ENCODE measurements at places on chromosomes 13 and 19.

GRCh38 chr13:43206838-43207237 lies 183.5 kb downstream of the DNAJC15 start:
- DNase-seq = no peak

GRCh38 chr19:29708554-29709439 lies 6.3 kb downstream of the C19orf12 start:
- DNase-seq = no peak

- no peak for DNase-seq
Measured at GRCh38 chr19:41410336-41411054, 12.9 kb downstream of the BCKDHA start.

DNA sequence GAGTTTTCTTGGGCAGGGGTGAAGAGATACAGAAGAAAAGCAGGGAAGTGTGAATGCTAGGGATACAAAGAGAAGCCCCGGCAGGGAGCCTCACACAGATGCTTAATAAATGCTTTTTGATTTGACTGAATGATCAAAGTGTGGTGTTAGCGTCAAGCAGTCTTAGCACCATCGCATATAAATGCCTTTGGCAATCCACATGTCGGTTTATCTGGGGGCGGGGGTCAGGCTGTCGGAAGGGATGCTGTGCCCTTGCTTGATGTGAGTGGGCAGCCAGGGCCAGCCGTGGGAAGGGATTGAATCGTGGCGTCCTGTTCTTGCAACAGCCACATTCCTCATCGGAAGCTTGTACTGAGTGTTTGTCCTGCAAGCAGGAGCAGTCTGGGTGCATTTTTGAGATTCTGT lies 173.1 kb downstream of the LACC1 start:
- DNase-seq = no peak

- DNase-seq = no peak
Measured at GRCh38 chr19:54035215-54036178, 28.2 kb downstream of the VSTM1 start.

DNA sequence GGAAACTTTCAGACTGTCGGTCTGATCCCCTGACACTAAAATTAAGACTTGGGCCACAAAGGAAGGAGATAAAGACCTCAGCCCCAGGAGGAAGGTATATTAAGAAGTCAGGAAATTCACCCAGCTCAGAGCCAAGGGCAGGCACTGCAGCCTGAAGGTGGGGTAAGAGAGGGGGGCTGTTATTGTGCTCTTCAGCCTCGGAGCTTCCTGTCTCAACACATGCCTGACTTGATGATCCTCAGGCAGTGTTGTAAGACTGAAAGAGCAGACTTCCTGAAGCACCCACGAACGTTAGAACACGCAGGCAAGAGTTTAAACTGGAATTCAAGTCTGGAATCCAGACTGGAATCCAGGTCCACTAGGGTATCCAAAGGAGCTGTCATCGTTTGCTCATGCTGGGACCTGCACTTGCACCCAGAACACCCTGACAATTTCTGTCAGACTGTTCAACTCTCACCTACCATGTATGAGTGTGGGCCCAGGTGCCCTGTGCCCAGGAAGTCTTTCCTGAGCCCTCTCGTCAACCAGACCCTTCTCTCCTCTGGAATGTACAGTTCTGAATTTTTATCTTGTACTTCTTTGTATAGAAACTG lies 10.7 kb upstream of the FLT1 start:
- no peak for DNase-seq

DNA sequence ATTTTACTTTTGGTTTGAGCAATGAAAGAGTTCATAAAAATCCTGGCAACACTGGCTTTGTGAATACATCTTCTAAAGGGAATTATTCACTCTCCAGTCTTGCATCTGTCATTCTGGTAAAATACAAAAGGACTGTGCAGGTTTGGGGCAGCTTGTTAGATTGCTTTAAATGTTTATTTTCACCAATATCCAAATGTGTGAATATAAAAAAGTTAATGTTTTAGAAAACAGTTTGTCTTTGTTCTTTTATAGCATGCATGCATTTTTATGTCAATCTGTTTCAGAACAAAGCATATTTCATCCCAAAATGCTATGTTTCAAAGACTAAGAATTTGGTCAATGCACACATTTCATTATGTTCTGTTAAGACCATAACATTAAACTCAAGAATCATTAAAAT lies 1145.4 kb downstream of the OLFM4 start:
- no peak for DNase-seq

- DNase-seq = no peak
Measured at GRCh38 chr19:52188822-52189734, 774 bp upstream of the PPP2R1A start.

DNA sequence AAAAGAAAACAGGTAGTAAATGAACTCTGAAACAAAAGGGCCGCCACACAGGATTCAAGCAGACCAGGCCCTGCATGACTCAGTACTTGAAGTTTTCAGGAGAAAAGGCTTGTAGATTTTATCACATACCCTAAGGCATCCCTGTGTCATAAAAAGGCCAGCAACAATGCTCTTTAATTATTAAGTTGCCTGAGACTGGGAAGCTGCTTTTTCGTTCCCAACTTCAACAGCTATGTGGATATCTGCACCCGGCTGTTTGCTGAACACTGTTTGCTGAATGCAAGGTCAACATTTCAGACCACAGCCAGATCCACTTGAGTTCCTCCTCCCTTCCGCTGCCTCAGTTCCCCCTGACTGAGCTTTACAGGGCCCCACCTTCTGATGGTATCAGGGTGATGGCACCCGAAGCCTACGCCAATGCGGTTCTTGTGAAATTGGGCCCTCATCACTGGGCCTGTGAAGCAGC lies 6.1 kb upstream of the ECH1 start:
- no peak for DNase-seq

DNA sequence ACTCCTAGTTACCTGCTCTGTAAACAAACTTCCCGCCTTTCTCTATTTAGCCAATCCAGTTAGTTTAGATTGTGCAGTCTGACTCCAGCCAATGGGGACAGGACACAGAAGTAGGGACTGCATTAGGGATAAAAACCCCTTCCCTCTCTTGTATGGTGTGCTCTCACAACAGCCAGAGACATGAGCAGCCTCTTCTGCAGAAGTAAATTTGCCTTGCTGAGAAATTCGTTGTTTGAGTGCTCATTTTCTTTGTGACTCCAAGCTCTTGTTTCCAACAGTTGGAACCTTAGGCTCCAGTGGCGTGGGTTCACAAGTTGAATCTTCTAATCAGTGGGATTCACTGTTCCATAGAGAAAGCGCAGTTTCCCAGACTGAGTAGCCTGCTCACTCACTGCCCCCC lies 66.1 kb downstream of the ZNF93 start:
- DNase-seq = no peak

DNA sequence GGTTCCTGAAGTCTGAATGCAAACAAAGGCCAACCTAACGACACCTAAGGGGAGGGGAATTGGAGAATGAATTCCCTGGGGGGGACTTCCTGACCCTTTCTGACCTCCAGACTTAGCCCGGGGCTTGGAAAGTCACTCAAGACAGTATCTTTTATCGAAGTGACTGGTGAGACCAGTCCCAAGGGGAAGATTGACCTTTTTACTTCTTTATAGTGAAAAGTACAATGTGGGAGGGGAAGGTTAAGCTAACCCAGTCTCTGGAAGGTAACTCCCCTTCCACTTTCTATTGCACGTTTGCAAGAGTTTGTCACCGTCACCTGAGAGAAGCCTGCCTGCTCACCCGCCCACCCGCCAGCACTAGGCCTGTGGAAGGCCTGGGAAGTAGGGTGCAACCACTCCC lies 111.9 kb downstream of the EFNB2 start:
- DNase-seq = no peak
